ENCODE measurements at places on chromosomes 11 and 22. TPM values are rescaled to one million over a fixed set of nuclear protein-coding genes. Genes with fewer than 3 reads are reported as not detected.
A peak's percentile ranks its signal among the peaks of the same experiment; 100 is the strongest.

GRCh38 chr22:41240377-41241132, at the start of gene CHADL:
CHADL (minus strand) TSS chr22:41240931; CDS start chr22:41240881, 50 bp downstream.
- DNase-seq: no peak

DNA sequence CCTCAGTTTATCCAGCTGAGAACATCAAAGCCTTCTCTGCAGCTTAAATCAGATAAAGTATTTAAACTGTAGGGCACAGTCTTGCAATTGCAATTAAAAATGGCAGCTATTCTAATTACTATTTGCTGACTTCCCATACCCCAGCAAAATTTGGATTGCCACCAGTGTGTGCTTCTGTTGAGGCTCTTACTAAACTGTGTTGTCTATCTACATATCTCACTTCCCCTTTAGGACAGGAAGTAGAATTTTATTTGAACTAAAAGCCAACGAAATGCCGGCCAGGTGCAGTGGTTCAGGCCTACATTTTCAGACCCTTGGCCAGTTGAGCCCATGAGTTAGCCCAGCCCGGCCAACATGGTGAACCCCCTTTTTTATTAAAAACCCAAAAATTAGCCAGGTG, 7.1 kb downstream of the SAA4 start:
- no peak for DNase-seq

DNA sequence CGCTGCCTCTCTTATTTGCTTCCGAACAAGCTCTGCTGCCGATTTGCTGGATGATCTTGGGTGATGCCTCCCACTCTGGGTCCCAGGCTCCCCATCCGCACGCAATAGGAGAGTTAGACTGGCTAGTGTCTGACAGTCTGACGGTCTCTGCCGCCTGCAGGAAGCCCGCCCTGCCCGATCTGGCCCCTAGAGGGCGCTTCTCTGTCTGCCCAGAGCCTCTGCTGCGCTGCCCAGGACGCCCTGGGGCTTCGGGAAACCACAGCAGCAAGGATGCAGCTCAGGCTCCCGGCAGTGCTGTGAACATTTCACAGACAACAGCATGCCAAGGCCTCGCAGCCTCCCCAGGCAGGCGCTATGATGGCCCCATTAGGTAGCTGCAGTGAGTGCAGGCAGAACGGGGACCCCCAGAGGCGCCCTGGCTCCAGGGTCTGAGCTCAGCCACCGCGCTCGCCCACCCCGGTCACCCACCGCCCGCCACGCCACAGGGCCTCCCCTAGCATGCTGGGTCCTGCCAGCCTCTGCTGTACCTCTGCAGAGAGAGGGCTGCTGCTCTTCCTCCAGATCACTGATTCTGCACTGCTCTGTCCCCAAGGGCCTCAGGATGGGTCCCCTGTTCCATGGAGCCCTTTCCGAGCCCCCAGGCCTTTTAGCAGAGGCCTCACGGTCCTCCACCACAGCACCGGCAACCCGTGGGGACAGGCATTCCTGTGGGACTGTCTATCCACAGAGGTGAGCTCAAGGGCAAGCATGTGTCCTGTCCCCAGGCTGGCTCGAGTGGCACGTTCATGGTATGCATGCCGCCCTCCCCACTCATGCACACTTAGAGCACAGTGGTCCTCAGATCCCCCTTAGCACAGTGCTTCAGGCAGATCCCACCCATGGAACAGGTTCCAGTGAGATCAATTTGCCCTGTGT, 4.3 kb upstream of the BAIAP2L2 start:
- DNase-seq: peak; percentile 78

DNA sequence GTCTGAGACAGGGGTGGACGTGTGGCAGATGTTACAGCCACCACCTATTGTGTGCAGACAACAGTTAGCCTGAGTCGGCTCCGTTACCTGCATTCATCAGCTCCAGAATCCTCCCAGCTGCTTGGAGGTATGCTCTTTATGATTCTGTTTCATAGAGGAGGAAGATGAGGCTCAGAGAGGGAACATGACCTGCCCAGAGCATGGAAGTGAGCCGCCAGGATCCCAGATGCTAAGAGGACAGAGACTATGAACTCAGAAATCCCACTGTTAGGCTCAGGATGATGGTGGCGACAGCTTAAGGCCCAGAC, 1.5 kb downstream of the EMID1 start:
- no peak for DNase-seq

DNA sequence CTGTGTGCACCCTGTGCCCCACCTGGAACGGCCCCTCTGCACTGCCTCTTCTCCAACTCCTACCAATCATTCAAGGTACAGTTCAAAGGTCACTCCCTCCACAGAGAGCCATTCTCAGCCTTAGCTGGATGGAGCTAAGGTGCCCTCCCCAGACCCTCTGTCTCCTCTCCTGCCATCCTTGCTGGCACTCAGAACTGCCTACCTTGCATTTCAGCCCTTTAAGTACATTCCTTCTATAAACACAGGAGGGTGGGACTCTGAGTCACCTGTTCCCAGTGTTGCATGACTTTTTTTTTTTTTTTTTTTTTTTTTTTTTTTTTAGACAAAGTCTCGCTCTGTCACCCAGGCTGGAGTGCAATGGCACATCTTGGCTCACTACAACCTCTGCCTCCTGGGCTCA, 8.6 kb downstream of the TTLL1 start:
- no peak for DNase-seq

DNA sequence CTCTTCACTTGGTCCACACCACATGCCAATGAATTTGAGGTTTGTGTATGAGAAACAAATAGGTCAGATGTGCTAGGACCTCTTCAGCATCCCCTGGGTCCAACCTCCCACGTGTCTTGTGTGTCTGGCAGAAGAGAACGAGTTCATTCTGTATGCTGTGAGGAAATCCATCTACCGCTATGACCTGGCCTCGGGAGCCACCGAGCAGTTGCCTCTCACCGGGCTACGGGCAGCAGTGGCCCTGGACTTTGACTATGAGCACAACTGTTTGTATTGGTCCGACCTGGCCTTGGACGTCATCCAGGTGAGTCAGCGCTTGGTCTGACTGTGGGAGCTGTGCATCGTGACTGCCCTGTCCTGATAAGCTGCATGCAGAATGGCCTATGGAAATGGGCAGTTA, 101.0 kb upstream of the SORL1-AS1 start:
- no peak for DNase-seq

GRCh38 chr11:117200813-117201657, 1.9 kb downstream of the TAGLN start:
- no peak for DNase-seq

DNA sequence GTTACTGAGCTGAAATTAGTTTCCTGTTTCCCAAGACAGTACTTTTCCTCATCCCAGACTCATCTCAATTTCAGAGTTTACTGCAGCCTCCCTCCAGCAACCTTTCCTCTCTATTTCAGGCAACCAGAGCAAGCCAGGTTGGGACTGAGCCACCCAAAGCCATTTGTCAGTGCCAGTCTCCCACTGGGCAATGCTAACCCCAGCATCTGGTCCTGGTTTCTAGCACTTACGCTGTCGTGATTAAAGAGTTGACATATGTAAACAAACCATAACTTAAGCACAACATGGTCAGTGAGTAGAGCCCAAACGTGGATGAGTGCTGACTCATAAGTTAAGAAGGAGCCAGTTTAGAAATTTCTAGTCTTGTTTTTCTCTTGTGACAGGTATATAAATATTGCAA, 119.6 kb upstream of the BLID start:
- peak; percentile 87 for DNase-seq

DNA sequence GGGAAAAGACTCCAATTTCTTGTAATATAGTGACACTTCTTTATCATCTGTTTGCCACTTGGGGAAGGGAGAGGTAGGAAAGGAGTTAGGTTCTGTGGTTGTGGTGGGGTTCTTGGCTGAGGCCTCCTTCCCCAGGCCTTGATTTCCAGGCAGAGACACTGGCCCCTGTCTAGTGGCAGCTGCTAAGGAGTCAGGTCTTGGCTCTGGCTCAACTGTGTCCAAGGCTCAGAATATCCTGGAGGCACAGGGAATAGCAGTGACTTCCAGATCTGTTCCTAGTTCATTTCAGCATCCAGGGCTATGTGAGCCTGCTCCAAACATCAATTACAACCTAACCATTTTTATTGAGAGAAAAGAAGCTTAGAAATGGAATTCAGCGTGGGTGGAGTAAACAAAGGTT, 29.5 kb downstream of the PPFIBP2 start:
- peak; percentile 74 for DNase-seq

DNA sequence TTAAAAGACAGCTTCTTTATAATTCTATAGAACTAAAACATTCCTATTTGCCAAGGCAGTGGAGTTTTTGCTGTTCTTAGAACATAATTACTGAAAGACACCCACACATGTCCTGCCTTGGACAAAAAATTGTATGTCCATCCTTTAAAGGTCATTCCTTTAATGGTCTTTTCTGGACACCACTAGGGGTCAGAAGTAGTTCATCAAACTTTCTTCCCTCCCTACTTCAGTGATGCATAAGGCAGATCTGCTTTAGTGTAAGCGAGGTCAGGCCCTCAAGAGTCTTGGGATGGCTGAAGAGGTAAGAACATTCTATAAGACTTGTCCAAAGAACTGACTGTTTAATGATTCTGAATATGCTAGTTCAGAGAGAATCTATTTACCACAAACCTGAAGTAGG, 4.3 kb upstream of the OR51V1 start:
- DNase-seq: no peak

MFNG gene
- total RNA-seq: 7.0 TPM

MMP27 gene
- total RNA-seq: not detected

PGA5 gene
- not detected for total RNA-seq

OSM gene
- not detected for total RNA-seq
